ENCODE measurements at places on chromosomes 6 and 20.
A peak's percentile ranks its signal among the peaks of the same experiment; 100 is the strongest.

GRCh38 chr6:27290065-27290849 is 21.8 kb downstream of the POM121L2 start:
- DNase-seq, result no peak

GRCh38 chr6:154937306-154938220 is 57.6 kb upstream of the TIAM2 start:
- DNase-seq, result no peak

GRCh38 chr6:9564021-9564420 is 850.9 kb downstream of the TFAP2A start:
- peak; percentile 47 for DNase-seq

DNA sequence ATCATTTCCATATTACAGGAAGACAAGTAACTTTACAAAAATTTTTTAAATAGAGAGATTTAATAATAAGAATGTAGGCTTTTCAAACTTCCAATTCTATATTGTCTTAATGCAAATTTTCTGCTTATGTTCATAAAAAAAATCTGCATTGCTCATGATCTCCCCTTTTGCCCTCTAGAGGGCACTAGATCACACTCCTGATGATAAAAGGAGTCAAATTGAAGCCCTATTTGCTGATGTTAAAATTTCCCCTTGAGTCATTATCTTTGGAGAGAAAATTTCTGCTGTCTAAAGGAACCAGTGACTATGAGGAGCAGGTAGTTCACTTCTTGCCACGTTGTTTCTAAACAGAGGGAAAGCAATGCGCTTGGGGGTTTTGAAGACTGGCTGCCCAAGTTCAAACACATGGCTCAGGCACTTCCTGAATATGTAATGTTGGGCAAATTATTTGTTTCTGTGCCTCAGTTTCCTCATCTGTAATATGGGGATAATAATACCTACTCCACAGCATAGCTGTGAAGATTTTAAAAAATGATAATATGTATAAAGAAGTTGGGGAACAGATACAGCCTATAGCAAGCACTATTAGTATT is 874.2 kb downstream of the TFAP2A start:
- peak; percentile 75 for DNase-seq

GRCh38 chr6:27838945-27839625 is 73.1 kb downstream of the OR2B2 start:
- no peak for DNase-seq

Measured in NCI-H526 (cell line).